ENCODE measurements at places on chromosomes 3 and 15.

- no peak for DNase-seq
These were observed 147.9 kb downstream of the IMPG2 start for GRCh38 chr3:101172516-101172915.

DNA sequence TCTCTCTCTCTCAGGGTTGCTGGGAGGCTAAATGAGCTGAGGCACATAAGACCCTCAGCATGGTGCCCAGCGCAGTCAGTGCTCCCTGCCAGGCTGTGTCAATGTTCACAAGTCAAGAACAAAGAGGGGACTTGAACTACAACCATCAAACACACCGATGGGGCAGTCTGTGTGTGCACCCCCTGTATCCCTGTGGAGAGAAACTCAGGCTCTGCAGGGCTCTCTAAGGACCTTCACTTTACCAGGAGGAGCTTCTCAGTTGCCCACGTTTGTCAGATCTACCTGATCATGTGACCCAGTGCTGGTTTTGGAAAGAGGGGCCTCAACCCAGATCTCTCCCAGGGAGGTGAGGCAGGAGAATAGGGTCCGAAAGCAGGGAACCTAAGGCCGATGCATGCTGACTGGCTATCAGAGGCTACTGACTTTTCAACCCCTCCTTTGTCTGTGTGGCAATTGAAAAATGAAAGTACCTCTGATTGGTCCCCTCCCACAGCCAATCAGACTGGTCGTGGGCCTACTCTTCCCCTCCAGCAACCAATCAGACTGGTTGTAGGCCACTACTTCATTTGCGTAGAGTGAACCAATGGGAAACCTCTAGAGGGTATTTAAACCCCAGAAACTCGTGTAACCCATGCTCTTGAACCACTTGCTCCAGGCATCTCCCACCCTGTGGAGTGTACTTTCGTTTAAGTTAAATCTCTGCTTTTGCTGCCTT, 34.0 kb downstream of the RHCG start:
- peak; percentile 96 for DNase-seq

DNA sequence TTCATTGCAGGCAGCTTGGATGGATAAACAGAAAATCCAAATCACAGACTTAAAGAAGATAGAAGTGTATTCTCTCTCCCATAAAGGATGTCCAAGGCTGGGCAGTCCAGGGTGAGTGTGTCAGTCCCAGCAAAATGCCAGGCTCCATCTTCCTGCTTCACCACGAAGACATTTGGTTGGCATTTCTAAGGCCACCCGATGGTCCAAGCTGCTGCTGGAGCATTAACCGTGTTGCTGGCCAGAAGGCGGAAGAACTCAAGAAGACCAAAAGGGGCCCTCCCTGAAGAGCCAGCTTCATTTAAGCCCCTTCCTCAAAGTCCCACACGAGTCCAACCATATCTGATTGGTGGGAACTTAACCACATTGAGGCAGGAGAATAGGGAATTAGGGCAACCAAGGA, 3.0 kb upstream of the CYP11A1 start:
- DNase-seq: no peak

GRCh38 chr3:194300382-194300758, 50.8 kb downstream of the CPN2 start:
- peak; percentile 97 for DNase-seq

All from NCI-H82 (cell line).